ENCODE measurements at places on chromosomes 2 and 18. TPM values are rescaled to one million over a fixed set of nuclear protein-coding genes. Genes with fewer than 3 reads are reported as not detected.

DHRS9 gene
- total RNA-seq, result not detected

CFAP65 gene
- 0.12 TPM for total RNA-seq

STK39 gene
- total RNA-seq, result 21.9 TPM

MERTK gene
- 0.10 TPM for total RNA-seq

SLC11A1 gene
- 0.10 TPM for total RNA-seq

- DNase-seq, result no peak
These were observed 11.9 kb downstream of the CRIM1 start for GRCh38 chr2:36367486-36367885.

- DNase-seq, result no peak
These were observed 21.8 kb downstream of the NCOA1 start for GRCh38 chr2:24512831-24513230.

DNA sequence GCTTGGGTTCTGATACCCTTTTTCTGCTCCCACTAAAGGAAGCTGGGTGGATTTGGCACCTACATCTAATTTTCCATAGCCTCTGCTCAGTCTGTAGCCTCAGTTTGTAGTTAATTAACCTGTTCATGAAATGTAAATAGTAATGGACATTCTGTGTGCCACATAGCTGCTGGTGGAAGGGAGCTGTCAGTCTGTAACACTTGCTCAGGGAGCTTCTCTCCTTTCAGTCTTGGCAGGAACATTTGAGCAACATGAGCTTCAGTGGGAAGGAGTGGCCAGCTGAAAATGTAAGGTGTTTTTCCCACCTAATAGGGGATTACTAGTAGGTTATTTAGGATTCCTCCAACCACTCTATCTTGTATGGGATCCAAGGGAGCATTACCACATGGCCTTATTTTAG is 203.4 kb downstream of the ASXL3 start:
- no peak for DNase-seq

GRCh38 chr2:1571477-1572417 is 158.5 kb downstream of the TPO start:
- DNase-seq, result no peak

DNA sequence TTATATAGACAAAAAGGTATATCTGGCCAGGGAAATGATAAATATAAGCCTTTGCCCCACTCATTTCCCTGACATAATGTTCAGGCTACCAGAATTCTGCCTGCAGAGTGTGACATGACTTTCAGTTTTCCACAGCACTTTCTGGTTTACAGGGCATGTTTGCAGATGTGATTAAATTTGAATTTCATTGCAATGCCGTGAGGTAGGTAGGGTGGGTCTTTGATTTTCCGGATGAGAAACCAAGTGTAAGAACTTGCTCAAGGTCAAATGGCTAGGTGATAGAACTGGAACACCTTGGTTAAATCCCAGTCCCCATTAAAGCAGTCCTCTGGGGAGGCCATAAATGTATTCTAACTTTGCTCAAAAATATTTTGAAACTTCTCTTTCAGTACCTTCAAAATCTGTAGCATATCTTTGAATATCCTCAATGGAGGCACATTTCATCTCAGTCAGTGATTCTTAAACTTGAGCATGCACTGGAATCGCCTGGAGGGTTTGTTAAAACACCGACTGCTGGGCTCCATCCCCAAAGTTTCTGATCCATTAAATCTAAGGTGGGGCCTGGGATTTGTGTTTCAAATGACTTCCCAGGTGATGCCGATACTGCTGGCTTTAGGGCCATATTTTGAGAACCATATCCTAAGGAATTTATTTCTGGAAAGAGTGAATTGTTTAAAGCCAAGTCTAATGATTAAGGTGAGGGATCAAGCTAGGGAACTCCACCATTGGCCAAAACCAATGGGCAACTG is 35.0 kb downstream of the MRPL33 start:
- DNase-seq, result no peak

- no peak for DNase-seq
These were observed 54.5 kb upstream of the AFF3 start for GRCh38 chr2:100196786-100197494.

- DNase-seq, result no peak
These were observed 262.0 kb downstream of the HAUS1 start for GRCh38 chr18:46366201-46366600.

DNA sequence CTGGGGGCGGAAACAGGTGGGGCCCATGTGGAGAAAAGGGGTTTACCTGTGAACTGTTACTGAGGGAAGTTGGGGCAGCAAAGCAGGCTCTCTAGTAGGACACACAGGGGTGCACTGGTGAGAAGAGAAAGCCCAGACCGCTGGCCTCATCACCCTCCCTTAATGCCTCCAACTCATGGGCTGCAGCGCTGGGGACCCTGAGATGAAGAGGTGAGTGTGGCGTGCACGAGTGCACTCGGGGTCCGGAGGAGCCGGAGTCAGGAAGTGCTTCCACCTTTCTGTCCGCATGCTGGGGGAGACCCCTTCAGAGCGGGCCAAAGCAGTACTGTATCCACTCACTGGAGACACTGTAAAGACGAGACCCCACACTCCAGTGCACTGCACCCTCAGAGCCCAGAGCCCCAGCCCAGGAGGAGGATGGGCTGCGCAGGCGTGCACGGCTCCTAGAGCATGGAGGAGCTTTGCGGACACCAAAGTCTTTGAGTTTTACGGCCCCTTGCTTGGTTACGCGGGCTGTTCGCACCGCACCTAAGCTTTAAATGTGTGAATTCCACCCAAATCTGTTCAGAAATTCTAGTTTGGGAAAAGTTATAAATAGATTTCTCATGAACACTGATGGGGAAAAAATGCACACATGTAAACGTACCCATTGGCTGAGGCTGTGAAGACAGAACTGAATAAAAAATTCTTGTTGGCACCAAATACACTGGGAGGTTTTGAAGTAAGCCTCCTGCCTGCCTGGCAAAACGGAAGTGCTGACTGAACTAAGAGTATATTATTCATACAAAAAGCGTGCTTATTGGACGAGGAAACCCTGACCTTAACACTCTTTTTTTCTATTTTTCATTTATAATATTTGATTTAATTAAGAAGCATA is 45.4 kb upstream of the PPP4R1 start:
- no peak for DNase-seq

DNA sequence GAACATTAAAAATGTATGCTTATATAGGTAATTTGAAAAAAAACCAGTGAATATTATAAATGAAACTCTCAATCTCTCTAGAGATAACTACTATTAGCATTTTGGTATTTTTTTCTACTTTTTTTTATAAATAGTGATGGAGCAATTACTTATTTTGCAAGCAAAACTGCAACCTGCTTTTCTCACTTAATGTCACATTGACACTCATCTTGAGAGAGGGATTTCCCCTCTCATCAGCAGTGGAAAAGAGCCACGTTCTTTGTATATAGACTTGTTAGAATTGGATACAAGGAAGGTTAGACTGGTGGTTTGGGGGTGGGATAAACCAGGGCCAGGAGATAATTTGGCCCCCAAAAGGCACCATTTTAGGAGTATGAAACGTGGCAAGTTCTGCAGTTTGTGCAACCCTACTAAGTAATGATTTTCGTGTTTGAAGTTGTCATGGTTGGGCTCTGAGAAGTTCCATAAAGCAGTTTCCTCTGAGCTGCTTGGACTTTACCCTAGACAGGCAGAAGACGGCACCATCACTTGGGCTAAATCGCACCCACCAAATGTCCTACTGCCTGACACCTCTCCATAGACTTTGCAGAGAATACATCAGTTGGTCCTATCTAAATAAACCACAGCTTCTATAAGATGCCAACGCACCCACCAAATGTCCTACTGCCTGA is 194.0 kb downstream of the ACTR3 start:
- DNase-seq, result no peak

DNA sequence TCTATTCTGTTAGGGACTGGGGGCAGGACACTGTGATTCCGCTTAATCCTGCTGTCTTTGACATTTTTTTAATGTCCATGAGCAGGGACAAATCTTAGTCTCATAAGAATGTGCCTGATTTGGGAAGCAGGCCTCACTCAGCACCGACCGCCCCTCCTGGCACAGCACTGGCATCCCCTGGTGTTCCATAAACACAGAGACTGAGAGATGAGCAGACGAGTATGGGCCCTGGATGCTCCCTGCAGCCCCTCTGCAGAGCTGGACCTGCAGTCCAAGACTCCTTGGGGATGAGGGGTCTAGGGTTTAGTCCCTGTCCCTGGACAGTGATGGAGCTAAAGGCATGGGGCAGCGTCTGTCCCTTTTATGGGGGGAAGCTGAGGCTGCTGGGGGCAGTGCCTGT is 81.6 kb downstream of the NDUFA10 start:
- DNase-seq, result no peak

GRCh38 chr18:13427354-13427753 is 208.8 kb downstream of the LDLRAD4 start:
- no peak for DNase-seq

DNA sequence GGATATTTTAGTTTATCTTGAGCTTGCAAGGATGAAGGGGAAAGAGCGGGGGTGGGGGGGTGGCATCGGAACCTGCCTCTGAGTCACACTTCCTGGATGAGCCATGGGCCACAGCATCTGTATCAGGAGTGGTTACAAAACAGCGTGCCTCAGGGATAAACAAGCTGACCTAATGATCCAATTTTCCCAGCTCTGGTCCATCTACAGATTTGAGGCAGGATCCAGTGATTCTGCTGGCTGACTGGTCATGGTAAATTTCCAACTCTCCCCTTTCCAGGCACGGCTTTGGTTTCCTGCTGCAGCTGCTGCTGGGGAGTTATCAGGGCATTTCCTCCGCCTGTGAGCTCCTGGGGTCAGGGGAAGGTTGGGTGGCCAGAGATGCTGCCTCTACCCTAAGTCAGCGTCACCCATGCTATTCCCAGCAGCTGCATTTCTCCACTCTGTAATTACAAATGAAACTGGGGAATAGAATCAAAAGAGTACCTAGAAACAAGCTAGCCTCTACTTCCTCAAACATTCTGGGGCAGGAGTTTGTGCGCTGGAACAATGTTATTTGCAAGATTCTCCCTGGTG is 4.7 kb upstream of the HPCAL1 start:
- peak; percentile 100 for DNase-seq

DNA sequence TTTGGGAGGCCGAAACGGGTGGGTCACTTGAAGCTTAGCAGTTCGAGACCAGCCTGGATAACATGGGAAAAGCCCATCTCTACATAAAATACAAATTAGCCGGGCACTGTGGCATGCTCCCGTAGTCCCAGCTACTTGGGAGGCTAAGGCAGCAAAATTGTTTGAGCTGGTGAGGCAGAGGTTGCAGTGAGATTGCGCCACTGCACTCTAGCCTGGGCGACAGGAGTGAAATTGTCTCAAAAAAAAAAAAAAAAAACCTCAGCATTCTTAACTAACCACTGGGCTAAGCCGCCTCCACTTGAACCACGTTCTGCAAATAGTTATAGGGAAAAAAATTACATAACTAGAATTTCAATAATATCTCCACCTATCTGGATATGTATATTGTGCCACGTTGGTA is 2.3 kb downstream of the FOXI3 start:
- DNase-seq, result no peak

GRCh38 chr2:105438104-105438929 is 39.5 kb upstream of the FHL2 start:
- peak; percentile 95 for DNase-seq

- DNase-seq, result no peak
These were observed 17.9 kb downstream of the DNAH6 start for GRCh38 chr2:84534225-84534624.

- DNase-seq, result no peak
These were observed 480.0 kb downstream of the SLC4A3 start for GRCh38 chr2:220107380-220107791.

GRCh38 chr2:197673606-197674005 is 1.8 kb downstream of the RFTN2 start:
- DNase-seq, result no peak

DNA sequence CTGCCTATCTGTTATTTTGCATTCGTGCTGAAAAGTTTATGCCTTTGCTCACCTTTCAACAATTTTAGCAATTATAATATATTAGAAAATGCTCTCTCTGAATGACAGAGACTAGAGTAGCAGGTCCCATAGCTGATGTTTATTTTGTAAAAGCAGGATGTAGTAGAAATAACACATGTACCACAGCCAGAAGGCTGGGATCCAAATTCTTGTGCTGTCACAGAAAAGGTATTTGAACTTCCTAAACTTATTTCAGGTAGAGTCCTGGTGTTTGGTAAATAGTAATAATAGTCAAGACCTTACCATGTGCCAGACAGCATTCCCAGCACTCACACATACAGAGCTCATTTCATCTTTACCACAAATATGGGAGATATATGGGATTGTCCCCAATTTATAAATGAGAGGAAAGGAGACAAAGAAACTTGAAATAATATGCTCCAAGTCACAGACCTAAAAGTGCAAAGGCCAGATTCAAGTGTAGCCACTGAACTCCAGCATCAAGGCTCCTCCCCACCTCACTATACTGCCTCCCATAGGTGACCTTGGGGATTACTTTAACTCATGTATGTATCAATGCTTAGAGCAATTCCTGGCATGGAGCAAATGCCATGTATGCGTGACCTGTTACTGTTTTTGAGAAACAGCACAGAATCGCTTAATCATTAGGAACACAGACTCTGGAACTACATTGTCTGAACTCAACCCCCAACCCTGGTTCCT is 284.7 kb upstream of the RAB12 start:
- DNase-seq, result no peak

DNA sequence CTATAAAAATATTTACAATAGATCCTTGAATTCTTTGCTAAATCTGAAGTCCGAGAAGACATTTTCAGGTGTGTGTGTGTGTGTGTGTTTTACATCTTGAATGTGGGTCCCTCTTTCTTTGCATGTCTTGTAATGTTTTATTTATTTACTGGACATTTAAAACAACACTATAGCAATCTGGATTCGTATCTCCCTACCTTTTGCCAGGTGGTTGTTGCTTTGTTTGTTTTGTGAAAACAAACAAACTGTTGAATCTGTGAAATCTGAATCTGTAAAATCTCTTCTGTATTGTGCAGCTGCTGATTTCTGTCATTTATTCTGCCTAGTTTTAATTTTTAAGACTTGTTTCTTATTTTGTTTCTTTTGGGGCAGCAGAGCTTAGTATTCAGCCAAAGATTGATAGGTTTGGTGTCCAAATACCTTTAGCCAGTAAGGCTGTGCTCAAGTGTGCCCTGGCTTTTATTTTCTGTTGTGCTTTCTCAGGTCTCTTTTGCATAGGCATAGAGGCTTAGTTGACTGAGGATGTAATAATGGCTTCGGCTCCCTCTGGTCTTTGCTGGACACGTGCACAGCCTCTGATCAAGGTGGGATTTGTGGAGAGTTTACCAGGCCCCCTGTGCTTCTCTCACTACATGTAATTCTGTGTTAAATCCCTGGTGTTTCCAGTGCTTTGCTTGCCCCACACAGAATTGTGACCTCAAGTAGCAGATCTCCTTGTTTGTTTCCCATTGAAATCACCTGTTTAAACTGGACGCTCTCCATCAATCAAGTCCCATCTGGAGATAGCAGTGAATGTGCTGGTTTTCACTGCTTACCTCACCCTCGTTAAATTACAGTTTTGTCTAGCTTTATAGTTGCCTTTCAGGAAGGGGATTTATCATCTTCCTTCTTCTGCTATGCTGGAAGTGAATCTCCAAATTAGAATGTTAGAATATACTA is 71.1 kb downstream of the BIRC6 start:
- DNase-seq, result no peak
